CD4-positive, alpha-beta memory T cell (primary cell): ENCODE measurements at places on chromosomes 3 and 15. TPM values are rescaled to one million over a fixed set of nuclear protein-coding genes. Genes with fewer than 3 reads are reported as not detected.

The SCAMP5 gene
- total RNA-seq: 0.26 TPM

The PLAAT1 gene
- not detected for total RNA-seq

The PRR20G gene
- total RNA-seq: not detected

The IL5RA gene
- total RNA-seq: 0.33 TPM

The CYP1A2 gene
- not detected for total RNA-seq

The STAB1 gene
- 13.9 TPM for total RNA-seq

The CCDC50 gene
- total RNA-seq: 6.3 TPM

The MAGEL2 gene
- total RNA-seq: not detected

The CELSR3 gene
- total RNA-seq: 3.3 TPM

The CXCR6 gene
- 8.6 TPM for total RNA-seq

- H3K36me3 ChIP-seq: no peaks in the 10 kb centered on the region
- H3K4me1 ChIP-seq: peaks cover 48% of the 10 kb centered on the region
- peak overlapping the region; percentile 94 for H3K4me3 ChIP-seq
- H3K27me3 ChIP-seq: no peaks in the 10 kb centered on the region
- DNase-seq: no peak
- peak overlapping the region; percentile 83 for H3K27ac ChIP-seq
Measured at GRCh38 chr15:62059108-62059815, 985 bp downstream of the VPS13C start.

GRCh38 chr3:126211569-126211968 is 31.2 kb upstream of the ALDH1L1 start:
- H3K4me3 ChIP-seq: no peak overlapping the region

DNA sequence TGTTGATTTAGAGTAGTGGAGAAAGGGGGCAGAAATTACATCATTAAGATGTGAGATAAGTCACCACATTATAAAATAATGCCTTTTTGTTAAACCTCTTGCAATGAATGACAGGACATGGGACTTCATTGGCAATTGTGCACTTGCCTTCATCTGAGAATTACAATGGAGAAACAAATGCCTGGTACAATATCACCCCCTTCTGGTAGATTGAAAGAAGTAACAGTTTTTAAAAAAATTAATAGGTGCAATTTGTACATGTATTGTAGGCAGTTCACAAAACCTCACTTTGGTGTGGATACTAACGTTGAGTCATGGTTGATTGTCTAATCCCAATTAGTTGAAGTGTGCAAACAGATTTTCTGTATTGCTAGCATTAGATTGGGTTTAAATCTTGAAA is 4.6 kb upstream of the P2RY14 start:
- H3K4me3 ChIP-seq: no peak overlapping the region
- H3K4me1 ChIP-seq: peaks cover 27% of the 10 kb centered on the region
- H3K27ac ChIP-seq: no peak overlapping the region
- DNase-seq: peak; percentile 71
- no peaks in the 10 kb centered on the region for H3K36me3 ChIP-seq

DNA sequence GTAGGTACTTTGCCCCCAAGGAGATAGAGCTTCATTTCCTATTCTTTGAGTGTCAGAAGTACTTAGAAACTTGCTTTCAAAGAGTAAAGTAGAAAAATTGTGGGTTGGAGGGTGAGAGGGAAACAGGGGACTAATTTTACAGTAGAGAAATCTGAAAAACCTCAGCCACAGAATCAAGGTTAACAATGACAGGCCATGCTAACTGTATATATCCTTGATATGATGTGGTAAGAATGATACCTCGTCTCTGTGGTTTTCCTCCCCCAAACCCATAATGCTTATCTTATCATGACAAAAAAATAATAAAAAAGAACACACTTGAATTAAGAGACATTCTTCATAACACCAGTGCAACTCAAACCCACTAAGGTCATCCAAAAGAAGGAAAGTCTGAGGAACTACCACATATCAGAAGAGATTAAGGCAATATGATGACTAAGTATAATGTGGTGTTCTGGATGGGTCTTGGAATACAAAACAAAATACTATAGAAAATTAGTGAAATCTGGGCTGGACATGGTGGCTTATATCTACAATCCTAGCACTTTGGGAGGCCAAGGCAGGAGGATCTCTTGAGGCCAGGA is 360.4 kb downstream of the ULK4 start:
- no peak for DNase-seq
- H3K4me3 ChIP-seq: no peak overlapping the region
- no peaks in the 10 kb centered on the region for H3K36me3 ChIP-seq
- no peaks in the 10 kb centered on the region for H3K4me1 ChIP-seq

- H3K4me3 ChIP-seq: no peak overlapping the region
- no peaks in the 10 kb centered on the region for H3K27me3 ChIP-seq
- no peaks in the 10 kb centered on the region for H3K36me3 ChIP-seq
- DNase-seq: no peak
- no peaks in the 10 kb centered on the region for H3K4me1 ChIP-seq
Measured at GRCh38 chr15:48481802-48482201, 150.6 kb downstream of the DUT start.

DNA sequence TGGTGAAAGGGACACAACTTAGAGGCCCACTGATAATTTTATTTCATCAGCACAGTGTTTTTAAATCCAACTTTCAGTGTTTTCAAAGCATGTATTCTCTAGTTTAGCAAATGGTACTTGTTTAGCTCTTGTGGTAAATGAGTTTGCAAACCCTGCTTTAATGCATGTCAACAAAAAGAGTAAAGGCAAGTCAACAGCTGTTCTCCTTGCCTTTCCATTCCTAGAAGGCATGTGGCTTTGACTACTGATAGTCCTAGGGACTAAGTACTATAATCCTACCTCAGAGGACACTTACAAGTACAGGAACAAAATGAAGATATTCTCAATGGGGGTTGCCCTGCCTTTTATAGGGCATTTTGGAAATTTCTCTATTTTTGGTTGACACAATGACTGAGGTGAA is 13.1 kb downstream of the NPTN start:
- peaks cover 8% of the 10 kb centered on the region for H3K4me1 ChIP-seq
- no peak overlapping the region for H3K4me3 ChIP-seq
- no peak for DNase-seq
- H3K27me3 ChIP-seq: no peaks in the 10 kb centered on the region

GRCh38 chr3:57694146-57694545 is 1.3 kb upstream of the DENND6A start:
- no peak overlapping the region for H3K27ac ChIP-seq
- no peaks in the 10 kb centered on the region for H3K27me3 ChIP-seq
- peaks cover 32% of the 10 kb centered on the region for H3K4me1 ChIP-seq
- no peak for DNase-seq
- H3K4me3 ChIP-seq: no peak overlapping the region

GRCh38 chr15:101266787-101267186 is 10.5 kb downstream of the SELENOS start:
- DNase-seq: no peak
- no peak overlapping the region for H3K4me3 ChIP-seq
- no peak overlapping the region for H3K27ac ChIP-seq

DNA sequence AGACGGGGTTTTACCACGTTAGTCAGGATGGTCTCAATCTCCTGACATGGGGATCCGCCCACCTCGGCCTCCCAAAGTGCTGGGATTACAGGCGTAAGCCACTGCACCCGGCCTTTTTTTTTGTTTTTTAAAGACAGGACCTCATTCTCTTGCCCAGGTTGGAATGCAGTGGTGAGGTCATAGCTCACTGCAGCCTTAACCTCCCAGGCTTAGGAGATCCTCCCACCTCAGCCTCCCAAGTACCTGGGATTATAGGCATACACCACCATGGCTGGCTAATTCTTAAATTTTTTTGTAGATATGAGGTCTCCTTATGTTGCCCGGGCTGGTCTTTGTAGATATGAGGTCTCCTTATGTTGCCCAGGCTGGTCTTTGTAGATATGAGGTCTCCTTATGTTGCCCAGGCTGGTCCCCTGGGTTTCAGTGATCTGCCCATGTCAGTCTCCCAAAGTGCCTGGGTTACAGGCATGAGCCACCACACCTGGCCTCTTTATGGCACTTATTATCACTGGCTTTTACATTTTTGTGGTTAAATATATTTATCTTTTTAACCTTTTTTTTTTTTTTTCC is 82.3 kb upstream of the RNU6-1 start:
- H3K4me3 ChIP-seq: no peak overlapping the region
- DNase-seq: no peak
- H3K4me1 ChIP-seq: no peaks in the 10 kb centered on the region
- H3K27ac ChIP-seq: no peak overlapping the region

GRCh38 chr15:91304786-91305185 is 204.7 kb downstream of the SV2B start:
- H3K4me1 ChIP-seq: peaks cover 67% of the 10 kb centered on the region
- no peak for DNase-seq
- no peaks in the 10 kb centered on the region for H3K36me3 ChIP-seq
- H3K27ac ChIP-seq: no peak overlapping the region
- no peak overlapping the region for H3K4me3 ChIP-seq

- H3K27me3 ChIP-seq: no peaks in the 10 kb centered on the region
- no peaks in the 10 kb centered on the region for H3K4me1 ChIP-seq
- no peak overlapping the region for H3K4me3 ChIP-seq
- H3K27ac ChIP-seq: no peak overlapping the region
Measured at GRCh38 chr3:54955941-54956340, 28.1 kb upstream of the LRTM1 start.

GRCh38 chr3:184339001-184339400 is 1.6 kb downstream of the FAM131A start:
- H3K27ac ChIP-seq: no peak overlapping the region
- no peak overlapping the region for H3K4me3 ChIP-seq
- H3K27me3 ChIP-seq: no peaks in the 10 kb centered on the region
- H3K4me1 ChIP-seq: peaks cover 20% of the 10 kb centered on the region

GRCh38 chr3:161093895-161094294 is 11.3 kb downstream of the B3GALNT1 start:
- H3K27ac ChIP-seq: no peak overlapping the region
- no peak overlapping the region for H3K4me3 ChIP-seq
- H3K36me3 ChIP-seq: no peaks in the 10 kb centered on the region
- no peak for DNase-seq
- H3K4me1 ChIP-seq: no peaks in the 10 kb centered on the region
- no peaks in the 10 kb centered on the region for H3K27me3 ChIP-seq

- H3K36me3 ChIP-seq: no peaks in the 10 kb centered on the region
- no peak overlapping the region for H3K4me3 ChIP-seq
- no peak overlapping the region for H3K27ac ChIP-seq
- H3K27me3 ChIP-seq: no peaks in the 10 kb centered on the region
- DNase-seq: peak; percentile 65
Measured at GRCh38 chr3:39189959-39190269, 2.5 kb downstream of the XIRP1 start.

DNA sequence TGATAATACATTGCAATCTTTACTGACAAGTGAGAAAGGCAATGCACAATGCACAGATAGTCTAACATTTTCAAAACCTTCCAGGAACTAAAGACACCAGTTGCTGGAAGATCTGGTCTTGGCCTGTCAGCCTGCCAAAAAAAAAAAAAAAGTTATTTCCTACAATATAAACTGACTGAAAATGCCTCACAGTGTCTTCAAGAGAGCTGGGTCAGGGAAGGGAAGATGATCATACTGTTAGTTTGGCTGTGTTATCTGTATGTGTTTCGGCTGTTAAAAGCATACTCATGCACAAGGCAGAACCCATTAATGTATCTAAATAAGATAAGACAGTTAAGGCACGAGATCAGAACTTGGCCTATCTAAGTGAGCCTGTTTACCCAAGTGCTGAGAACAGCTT is 673.4 kb downstream of the MECOM start:
- H3K4me1 ChIP-seq: no peaks in the 10 kb centered on the region
- H3K36me3 ChIP-seq: no peaks in the 10 kb centered on the region
- no peaks in the 10 kb centered on the region for H3K27me3 ChIP-seq
- no peak overlapping the region for H3K4me3 ChIP-seq

- H3K27me3 ChIP-seq: no peaks in the 10 kb centered on the region
- peak overlapping the region; percentile 33 for H3K4me3 ChIP-seq
- H3K36me3 ChIP-seq: no peaks in the 10 kb centered on the region
Measured at GRCh38 chr15:64597477-64597822, 137.1 kb downstream of the ZNF609 start.

- H3K4me3 ChIP-seq: no peak overlapping the region
- no peaks in the 10 kb centered on the region for H3K4me1 ChIP-seq
- no peak overlapping the region for H3K27ac ChIP-seq
- DNase-seq: no peak
- no peaks in the 10 kb centered on the region for H3K36me3 ChIP-seq
Measured at GRCh38 chr15:67458331-67459029, 62.5 kb upstream of the C15orf61 start.

DNA sequence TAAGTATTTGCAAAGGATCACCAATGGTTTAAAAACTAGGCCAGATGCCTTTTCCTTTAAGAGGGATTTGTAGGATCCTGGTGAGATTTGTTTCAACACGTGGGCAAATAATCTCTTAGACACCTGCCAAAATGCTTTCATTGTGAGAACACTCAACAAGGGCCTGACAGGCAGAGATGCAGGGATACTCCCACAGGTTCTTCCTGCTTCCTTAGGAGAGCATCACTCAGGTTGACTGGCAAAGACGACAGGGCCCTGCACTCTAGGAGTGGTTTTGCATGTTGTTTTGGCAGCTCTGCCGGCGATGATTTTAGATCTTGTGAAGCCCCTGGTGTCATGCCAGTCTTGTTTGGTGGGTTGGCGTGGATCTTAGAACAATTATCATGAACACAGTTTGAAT is 184.5 kb downstream of the NR1D2 start:
- H3K27me3 ChIP-seq: no peaks in the 10 kb centered on the region
- no peak for DNase-seq
- no peak overlapping the region for H3K27ac ChIP-seq
- H3K36me3 ChIP-seq: no peaks in the 10 kb centered on the region

- H3K27ac ChIP-seq: peak overlapping the region; percentile 19
- no peak for DNase-seq
- peaks cover 92% of the 10 kb centered on the region for H3K4me1 ChIP-seq
- no peaks in the 10 kb centered on the region for H3K27me3 ChIP-seq
- H3K36me3 ChIP-seq: peaks cover 3% of the 10 kb centered on the region
Measured at GRCh38 chr3:152384412-152384811, 115.7 kb downstream of the MBNL1 start.

- H3K36me3 ChIP-seq: no peaks in the 10 kb centered on the region
- H3K27ac ChIP-seq: no peak overlapping the region
- DNase-seq: no peak
- no peak overlapping the region for H3K4me3 ChIP-seq
Measured at GRCh38 chr3:49661281-49661680, 12.9 kb upstream of the APEH start.

DNA sequence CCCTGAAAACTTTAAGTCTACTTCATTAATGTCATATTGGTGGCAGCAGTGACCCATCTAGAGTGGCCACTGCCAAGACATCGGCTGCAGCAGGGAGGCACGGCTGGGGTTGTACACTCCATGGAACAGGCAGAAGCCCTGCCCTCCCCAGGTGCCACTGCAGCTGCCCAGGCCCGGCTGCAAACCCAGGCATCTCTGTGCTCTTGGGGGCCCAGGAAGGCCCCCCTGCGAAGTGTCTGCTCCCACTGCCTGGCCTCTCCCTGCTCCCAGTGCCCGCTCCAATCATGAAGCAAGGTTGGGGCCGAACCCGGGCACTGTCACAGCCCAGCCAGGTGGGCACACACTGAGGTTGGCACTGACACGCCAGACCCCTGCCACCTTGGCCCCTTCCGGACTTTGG is 12.1 kb upstream of the RPL14 start:
- no peaks in the 10 kb centered on the region for H3K4me1 ChIP-seq
- peaks cover 5% of the 10 kb centered on the region for H3K36me3 ChIP-seq
